ENCODE measurements at places on chromosomes 5 and 9.

DNA sequence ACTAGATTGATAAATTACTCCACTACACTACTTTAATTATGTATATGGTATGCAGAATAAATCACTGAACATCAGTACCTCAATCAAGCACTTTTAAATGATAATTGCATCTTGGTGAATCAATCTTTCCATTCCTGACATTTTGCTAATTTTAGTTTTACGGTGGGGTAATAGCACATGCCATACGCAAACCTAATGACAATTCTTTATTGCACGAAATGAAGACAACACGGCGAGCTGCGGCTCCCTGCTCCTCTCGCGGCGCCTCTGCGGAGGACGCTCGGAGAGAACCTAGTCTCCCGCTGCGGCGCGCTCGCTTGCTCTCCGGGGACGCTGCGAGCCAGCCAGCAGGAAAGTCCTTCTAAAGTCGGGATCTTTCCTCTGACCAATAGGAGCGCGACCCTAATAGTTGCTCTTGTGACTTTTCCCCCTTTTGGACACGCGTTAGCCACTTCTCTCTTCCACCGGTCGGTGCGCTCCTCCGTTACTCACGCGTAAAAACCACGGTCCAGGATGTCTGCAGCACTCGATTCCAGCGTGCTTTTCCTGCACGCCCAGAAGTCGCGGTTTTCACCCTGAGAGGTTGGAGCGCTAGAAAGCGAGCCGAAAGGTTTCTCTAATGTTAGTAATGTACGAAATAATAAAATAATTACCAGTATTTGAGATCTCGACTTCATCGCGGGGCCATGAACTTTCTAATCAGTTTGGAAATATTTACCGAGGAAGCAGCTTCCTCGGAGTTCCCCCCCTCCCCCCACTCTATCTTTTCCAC, 1.0 kb upstream of the MEF2C start:
- peak; percentile 63 for DNase-seq

DNA sequence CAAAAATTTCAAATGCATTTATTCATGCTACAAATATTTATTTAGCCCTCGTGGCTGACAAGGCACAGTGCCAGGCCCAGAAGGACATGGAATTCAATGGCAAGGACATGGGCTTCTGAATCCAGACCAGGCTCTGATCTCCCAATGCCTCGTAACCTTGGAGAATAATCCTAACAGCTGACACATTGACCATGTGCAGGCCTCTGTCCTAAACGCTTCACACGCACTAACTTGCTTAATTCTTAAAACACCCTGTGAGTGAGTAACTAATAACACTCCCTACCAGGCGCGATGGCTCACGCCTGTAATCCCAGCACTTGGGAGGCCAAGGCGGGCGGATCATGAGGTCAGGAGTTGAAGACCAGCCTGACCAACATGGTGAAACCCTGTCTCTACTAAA, 33.2 kb downstream of the MYO10 start:
- no peak for DNase-seq

DNA sequence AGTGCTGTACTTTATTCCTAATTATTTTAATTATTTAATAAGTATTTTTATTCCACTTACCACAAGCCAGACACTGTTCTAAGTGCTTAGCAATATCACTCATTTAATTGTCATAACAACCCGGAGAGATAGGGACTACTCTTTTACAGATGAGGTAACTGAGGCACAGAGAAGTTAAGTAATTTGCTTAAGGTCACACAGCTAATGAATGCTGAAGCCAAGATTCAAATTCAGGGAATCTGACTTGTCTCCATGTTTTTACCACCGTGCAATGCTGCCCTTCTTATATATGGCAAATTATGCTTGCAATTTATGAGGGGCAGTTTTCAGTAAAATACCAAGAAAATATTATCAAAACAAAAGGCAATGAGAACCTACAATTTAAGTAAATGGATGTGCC, 168.4 kb upstream of the KIF2A start:
- no peak for DNase-seq

GRCh38 chr5:159448-160172, 31.7 kb upstream of the LRRC14B start:
- peak; percentile 23 for DNase-seq

DNA sequence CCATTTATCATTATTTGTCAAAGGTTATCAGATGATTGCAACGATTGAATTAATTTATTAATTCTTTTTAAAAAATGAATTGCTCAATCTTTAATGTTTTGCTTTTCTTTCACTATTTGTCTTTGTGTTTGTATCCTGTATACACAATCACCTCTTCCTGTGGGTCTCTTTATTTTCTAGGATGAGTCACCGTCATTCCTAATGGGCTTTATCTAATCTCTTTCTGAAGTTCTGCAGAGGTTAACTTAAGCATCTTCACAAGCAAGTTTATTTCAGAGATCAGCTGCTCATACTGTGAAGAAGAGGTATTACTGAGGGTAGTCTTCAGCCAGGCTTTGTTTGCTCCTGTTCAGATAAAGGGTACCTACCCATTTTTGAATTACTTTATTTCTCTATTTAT, 323.9 kb downstream of the NNT start:
- DNase-seq, result no peak

DNA sequence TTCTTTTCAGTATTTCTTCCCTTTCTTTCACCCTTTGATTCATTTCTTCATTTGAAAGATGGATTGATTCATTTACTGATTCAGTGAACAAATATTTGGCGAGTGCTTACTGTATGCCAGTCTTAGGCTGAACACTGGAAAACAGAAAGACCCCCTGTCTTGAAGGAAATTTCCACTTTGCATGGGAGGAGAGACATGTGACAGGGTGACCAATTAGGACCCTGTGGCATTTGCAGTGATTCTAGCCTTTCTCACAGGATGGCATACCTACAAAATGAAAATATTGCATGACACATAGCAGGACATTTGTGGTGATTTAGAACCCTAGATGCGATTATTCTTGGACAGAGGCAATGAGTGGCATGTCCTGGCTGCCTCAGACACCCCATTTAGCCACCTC, 407.2 kb upstream of the SGCD start:
- DNase-seq, result no peak

DNA sequence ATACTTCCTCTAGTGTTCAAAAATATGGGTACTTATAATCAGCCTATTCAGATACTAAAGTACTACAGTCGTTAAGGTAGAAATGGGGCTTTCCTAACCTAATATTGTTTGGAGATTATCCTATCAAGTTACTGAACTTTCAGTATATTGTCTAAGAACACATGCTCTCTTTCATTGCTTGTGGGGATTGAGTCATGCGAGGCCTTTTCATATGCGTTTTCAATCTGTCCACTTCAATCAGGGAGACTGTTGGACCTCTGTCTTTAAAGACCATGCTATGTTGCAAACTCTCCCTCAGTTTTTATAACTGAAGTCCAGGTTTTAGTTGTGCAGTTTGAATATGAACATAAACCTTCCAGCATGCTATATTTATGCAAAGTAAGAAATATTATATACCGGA, 15.0 kb downstream of the PRR16 start:
- no peak for DNase-seq

GRCh38 chr5:3963652-3964051, 368.0 kb downstream of the IRX1 start:
- DNase-seq, result no peak

- peak; percentile 65 for DNase-seq
These were observed 822 bp downstream of the RASEF start for GRCh38 chr9:83061990-83062650.

DNA sequence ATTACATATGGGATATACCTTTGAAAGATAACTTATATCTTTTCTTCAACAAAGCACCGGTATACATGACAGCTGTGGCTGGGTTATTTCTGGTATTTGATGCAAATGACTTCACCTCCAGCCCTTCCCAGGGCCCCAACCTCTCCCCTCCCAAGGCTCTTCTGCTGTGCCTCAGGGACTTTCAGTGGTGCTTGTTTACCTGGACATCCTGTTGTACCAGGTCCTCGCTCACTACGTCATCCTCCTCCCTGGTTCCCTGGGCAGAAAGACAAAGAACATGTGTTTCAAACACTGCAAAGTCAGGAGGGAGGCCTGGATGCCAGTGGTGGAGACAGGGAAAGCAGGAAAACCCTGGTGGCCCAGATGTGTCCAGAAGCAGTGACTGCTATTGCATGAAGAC, 23.4 kb downstream of the ANXA6 start:
- no peak for DNase-seq

DNA sequence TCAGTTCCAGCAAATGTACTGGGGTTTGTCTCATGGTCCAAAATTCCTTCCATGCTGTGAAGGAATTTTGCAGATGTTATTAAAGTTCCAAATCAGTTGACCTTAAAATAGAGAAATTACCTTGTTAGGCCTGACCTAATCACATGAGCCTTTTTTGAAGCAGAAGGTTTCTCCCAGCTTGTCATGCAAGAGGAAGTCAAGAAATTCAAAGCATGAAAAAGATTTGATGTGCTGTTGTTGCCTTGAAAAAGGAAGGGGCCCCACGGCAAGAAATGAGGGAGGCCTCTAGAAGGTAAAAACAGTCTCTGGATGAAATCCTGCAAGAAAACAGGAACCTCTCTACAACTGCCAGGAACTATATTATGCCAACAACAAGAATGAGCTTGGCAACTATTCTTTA, 24.2 kb upstream of the HAPLN1 start:
- no peak for DNase-seq

DNA sequence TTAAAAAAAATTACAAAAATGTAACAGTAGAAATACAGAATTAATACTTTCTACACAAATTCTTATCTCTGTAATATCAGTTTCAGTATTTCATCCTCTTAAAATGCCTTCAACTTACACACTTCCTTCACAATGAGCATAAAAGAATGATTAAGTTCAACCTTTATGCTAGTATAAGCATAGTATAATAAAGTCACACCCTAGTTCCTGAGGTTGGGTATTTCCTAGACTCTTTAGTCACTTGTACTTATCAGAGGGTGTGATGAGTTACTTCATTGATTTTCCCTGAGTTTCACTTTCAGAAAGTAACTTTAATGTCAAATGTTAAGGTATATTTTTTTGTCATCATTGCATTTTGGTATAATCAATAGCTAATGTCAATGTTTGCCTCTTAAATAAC, 302.4 kb downstream of the PDE4D start:
- no peak for DNase-seq

- DNase-seq, result no peak
These were observed 63.9 kb upstream of the SPRY4 start for GRCh38 chr5:142388696-142389095.

DNA sequence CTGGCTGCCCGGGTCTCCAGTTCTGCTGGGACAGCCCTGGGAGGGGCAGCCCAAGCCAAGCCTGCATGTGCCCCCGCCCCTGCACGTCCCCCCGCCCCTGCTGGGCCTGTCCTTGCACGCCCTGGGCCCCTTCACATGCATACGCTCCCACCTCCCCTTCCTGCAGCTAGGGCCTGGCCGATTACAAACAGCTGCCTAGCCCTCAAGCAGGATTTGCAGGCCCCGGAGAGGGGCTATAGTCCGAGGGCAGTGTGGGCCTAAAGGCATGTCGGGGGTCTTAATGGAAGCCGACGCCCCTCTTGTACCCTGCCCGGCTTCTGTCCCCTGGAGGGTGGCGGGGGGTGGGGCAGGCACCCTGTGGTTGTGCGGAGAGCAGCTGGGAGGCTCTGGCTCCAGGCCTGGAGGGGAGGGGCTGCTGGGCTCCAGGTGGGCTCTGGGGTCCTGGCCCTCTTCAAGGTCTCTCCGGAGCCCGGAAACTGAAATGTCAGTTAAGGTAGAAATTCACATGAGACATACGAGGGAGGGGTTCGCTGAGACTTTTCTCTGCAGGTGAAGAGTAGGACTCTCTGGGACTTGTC, 16.9 kb downstream of the COL5A1 start:
- DNase-seq, result peak; percentile 71

- no peak for DNase-seq
These were observed 12.8 kb upstream of the MGAT1 start for GRCh38 chr5:180815293-180815917.

DNA sequence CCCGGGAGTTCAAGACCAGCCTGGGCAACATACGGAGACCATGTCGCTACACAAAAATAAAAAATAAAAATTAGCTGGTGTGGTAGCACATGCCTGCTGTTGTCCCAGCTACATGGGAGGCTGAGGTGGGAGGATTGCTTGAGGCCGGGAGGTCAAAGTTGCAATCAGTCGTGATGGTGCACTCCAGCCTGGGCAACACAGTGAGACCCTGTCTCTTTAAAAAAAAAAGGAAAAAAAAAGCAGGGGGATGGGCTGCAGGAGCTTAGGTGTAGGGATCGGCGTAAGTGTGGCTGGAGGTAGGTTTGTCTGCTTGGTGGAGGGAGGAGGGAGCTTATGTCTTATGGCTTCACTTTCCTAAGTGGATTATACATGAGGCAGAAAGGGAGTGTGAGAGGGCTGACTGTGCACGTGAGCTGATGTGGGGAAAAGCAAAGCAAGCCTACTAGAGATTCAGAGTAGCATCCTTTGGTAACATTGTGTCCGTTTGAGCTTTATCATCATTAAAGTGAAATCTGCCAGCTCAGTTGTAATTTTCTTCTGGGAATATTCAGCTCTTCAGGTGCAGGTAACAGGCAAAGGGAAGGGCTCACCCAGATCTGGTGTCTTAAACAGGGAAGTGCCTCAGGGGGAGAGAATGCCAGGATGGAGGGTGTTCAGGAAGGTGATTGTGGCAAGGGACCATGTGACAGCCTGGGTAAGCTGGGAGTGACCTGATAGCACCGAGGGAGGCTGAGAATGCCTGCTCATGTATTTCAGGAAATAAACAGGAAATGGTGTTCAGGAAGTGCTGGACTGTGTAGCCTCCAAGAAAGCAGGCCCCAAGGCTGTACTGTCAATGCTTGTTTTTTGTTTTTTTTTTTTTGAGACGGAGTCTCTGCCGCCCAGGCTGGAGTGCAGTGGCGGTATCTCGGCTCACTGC, 17.6 kb upstream of the SETX start:
- DNase-seq, result no peak

DNA sequence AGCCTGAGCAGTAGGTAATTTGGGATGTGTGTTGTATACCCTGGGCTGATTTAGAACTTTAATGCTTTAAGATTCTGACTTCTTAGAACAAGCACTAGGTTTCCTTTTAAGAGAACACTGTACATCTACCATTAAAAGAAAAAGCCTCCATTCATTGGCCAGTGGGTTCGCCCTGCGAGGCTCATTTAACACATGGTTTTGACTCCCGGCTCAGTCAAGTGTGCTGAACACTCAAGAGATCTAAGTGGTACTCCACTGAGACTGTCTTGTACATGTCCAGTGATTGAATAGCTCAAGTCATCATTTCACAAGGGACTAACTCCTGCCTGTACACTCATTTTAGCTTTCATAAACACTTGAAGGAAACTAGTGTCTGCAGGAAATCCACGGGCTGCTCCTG, 3.9 kb downstream of the FUBP3 start:
- no peak for DNase-seq

DNA sequence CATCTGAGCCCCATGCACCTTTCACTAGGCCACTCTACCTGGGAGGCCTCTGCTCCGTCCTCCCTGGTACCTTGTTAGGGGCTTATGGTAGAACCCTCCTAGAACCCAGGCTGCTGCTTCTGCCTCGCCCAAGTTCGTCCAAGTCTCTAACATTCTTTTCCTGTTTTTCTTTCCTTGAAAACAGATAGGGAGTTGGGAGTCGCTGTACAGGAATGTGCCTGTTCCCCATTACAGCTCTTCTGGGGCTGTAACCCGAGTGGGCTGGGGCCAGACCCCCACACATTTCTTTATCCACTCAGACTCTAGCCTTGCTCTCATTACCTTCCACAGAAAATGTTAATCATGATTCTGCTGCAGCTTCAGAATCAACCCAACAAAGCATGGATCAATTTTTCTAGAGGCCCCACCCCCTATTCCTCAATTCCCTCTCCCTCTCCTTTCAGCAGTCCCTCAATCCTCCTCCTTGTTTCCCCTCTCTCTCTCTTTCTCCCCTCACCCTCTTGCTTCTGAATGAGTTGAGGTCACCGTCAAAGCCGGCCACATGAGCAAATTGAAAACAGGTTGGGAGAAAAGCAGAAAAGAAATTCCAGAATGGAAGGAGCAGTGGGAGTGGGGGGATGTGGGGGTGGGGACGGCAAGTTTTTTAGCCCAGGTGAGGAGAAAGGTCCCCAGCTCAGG, 193.8 kb upstream of the TRIM32 start:
- no peak for DNase-seq
